ENCODE measurements at places on chromosomes 1 and 21.

DNA sequence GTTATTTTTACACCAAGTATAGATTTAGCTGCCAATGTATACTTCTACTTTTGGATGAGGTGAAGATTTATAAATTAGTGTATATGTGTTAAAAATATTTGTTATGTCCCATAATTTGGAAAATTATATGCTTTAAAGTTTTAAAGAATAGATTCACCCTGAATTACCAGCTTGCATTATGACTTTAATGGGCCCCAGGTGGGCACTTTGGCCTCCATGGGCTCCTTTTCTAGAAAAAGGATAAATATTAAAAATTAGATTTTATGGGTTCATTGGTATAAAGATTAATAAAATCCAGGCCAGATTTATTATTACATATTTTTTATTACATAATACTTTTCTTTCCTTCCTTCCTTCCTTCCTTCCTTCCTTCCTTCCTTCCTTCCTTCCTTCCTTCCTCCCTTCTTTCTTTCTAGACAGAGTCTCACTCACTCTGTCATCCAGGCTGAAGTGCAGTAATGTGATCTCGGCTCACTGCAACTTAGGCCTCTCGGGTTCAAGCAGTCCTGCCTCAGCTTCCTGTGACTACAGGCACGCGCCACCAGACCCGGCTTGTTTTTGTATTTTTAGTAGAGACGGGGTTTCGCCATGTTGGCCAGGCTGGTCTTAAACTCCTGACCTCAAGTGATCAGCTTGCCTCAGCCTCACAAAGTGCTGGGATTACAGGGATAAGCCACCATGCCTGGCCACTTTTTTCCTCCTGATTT lies 21.9 kb downstream of the KMO start:
- DNase-seq: no peak

- peak; percentile 46 for DNase-seq
These were observed 186.8 kb downstream of the APP start for GRCh38 chr21:25983745-25984144.

DNA sequence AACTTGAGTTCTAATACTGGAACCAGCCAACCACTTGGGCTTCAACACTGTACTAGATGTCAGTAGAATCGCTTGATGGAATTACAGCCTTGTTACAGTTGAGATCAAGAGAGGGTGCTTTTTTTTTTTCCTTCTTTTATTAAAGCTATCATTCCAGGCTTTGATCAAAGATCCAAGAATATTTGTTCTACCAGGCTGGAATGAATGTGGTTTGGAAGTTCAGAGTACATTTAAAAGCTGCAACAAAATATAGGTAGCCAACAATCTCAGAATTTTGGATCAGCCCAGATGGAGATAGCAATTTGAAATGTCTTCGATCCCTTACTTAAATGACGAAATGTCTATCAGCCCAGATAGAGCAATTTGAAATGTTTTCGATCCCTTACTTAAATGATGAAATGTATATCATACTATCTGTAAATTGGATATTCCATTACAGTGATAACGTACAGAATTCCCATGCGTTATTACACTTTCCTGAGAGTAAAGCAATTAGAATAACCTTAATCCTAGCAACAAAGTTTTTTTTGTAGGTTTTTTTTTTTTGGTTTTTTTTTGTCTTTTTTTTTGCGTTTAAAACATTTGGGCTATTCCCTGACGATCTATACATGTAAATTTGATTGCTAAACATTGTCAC lies 3.6 kb downstream of the ZNF281 start:
- no peak for DNase-seq

GRCh38 chr21:25396135-25396711 lies 211.1 kb downstream of the MRPL39 start:
- DNase-seq: no peak

GRCh38 chr1:36109041-36109679 lies 15.9 kb downstream of the COL8A2 start:
- peak; percentile 67 for DNase-seq

- peak; percentile 68 for DNase-seq
These were observed 33.9 kb upstream of the GPR25 start for GRCh38 chr1:200838676-200839445.

- peak; percentile 39 for DNase-seq
These were observed 2.1 kb upstream of the KIF21B start for GRCh38 chr1:201025571-201026002.

All from fibroblast of pulmonary artery (primary cell).